ENCODE measurements at places on chromosomes 3 and 15. TPM values are rescaled to one million over a fixed set of nuclear protein-coding genes. Genes with fewer than 3 reads are reported as not detected.

GRCh38 chr3:120369037-120369467 is 19.9 kb upstream of the LRRC58 start:
- no peaks in the 10 kb centered on the region for H3K27me3 ChIP-seq
- no peak overlapping the region for H3K4me3 ChIP-seq
- no peak overlapping the region for H3K27ac ChIP-seq
- H3K36me3 ChIP-seq = no peaks in the 10 kb centered on the region
- no peak for DNase-seq

DNA sequence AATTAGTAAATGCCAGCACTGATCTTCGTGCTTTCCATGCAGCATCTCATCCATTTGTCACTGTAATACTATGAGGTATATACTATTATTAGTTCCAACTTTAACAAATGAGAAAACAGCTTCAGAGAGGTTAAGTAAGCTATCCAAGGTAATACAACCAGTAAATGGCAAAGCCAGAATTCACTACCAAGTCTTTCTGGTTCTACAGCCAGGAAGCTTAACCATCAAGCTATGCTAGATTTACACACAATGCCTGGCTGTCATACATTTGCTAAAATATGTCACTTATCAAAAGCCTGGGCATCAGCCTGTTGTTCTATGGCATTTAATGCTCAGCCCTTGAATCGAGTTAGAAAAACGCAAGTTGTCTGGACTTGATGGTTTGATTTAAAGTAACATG is 32.6 kb downstream of the TMOD2 start:
- H3K27ac ChIP-seq = no peak overlapping the region
- peaks cover 23% of the 10 kb centered on the region for H3K36me3 ChIP-seq
- no peak overlapping the region for H3K4me3 ChIP-seq
- DNase-seq = no peak
- no peaks in the 10 kb centered on the region for H3K4me1 ChIP-seq

- peaks cover 16% of the 10 kb centered on the region for H3K4me1 ChIP-seq
- no peaks in the 10 kb centered on the region for H3K36me3 ChIP-seq
- H3K4me3 ChIP-seq = no peak overlapping the region
Measured at GRCh38 chr15:63999177-63999576, 47.1 kb downstream of the DAPK2 start.

DNA sequence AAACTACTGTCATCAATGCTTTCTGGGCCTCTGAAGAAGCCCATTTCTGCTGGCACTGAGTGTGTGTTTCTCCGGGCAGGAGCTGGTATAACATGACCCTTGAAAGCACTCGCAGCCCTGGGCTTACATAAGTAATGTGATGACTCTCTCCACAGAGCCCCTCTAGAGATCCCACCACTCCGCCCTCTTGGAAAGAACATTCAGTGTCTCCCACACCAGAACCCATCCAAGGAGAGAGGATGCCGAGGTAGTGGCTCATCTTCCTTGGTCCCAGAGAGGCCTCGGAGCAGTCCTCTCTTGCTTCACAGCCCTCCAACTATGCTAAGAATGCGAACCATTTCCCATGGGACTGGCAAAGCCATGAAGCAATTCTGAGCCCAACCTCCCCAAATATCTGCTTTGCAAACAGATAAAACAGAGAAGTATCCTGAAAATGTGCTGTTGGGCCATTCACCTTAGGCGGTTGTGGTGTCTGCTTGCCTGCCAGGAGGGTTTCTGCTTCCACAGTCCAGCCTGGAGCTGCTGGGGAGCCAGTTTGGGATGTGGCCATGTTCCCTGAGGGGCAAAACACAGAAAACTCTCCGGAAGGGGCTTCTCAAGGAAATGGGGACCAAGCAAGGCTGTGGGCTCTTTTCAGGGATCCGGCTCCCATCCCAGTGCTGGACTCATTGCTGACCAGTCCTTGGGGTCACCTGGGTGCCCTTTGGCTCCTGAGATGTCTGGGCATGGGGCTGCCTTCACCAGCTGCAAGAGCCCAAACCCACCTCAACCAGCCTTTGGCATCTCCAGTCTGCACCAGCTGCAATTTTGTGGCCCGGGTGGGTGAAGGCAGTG is 47.3 kb downstream of the AMOTL2 start:
- H3K27ac ChIP-seq = no peak overlapping the region
- no peak overlapping the region for H3K4me3 ChIP-seq
- no peaks in the 10 kb centered on the region for H3K36me3 ChIP-seq
- no peak for DNase-seq
- no peaks in the 10 kb centered on the region for H3K4me1 ChIP-seq

The DAZL gene
- total RNA-seq = not detected

GRCh38 chr3:189897406-189897805 is 223.3 kb downstream of the P3H2 start:
- no peak overlapping the region for H3K27ac ChIP-seq
- no peaks in the 10 kb centered on the region for H3K27me3 ChIP-seq
- H3K4me1 ChIP-seq = no peaks in the 10 kb centered on the region
- H3K4me3 ChIP-seq = no peak overlapping the region
- H3K36me3 ChIP-seq = no peaks in the 10 kb centered on the region
- no peak for DNase-seq

DNA sequence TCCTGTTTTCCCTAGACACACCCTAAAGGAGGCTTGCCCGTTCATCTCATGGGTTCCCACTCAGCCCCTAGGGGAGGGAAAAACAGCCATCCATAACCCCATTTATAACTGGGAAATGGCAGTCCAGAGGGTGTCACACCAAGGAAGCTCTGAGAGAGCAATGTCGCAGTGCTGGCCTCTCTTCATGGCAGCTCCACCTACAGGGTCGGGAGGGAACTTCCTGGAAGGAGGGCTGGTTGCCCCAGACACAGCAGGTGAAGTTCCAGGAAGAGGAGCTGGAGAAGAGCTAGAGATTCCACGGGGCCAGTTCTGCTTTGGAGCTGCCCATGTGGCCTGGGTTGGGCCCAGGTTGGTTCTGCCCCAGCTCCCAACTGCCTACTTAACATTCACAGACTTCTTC is 22.3 kb upstream of the LINGO1 start:
- H3K36me3 ChIP-seq = no peaks in the 10 kb centered on the region
- H3K27me3 ChIP-seq = peaks cover 6% of the 10 kb centered on the region
- no peak for DNase-seq
- H3K4me3 ChIP-seq = no peak overlapping the region
- peaks cover 3% of the 10 kb centered on the region for H3K4me1 ChIP-seq

The APEH gene
- 44.3 TPM for total RNA-seq

GRCh38 chr3:39961230-39961629 is 151.8 kb downstream of the MYRIP start:
- no peak overlapping the region for H3K27ac ChIP-seq
- no peak for DNase-seq
- no peak overlapping the region for H3K4me3 ChIP-seq
- no peaks in the 10 kb centered on the region for H3K27me3 ChIP-seq
- no peaks in the 10 kb centered on the region for H3K36me3 ChIP-seq

- H3K4me1 ChIP-seq = no peaks in the 10 kb centered on the region
- no peak overlapping the region for H3K4me3 ChIP-seq
- no peaks in the 10 kb centered on the region for H3K27me3 ChIP-seq
- H3K36me3 ChIP-seq = peaks cover 8% of the 10 kb centered on the region
- DNase-seq = no peak
Measured at GRCh38 chr3:67453628-67454027, 200.8 kb downstream of the SUCLG2 start.

The MST1R gene
- total RNA-seq = 0.55 TPM
